ENCODE measurements at places on chromosomes 1 and 21.

- no peak for DNase-seq
Measured at GRCh38 chr21:31115249-31115648, 77.0 kb upstream of the KRTAP19-8 start.

- no peak for DNase-seq
Measured at GRCh38 chr1:228304766-228305395, 97.0 kb downstream of the OBSCN start.

- no peak for DNase-seq
Measured at GRCh38 chr1:44501047-44501890, 96.2 kb downstream of the RNF220 start.

- peak; percentile 73 for DNase-seq
Measured at GRCh38 chr1:236395230-236395946, 1.3 kb downstream of the EDARADD start.

DNA sequence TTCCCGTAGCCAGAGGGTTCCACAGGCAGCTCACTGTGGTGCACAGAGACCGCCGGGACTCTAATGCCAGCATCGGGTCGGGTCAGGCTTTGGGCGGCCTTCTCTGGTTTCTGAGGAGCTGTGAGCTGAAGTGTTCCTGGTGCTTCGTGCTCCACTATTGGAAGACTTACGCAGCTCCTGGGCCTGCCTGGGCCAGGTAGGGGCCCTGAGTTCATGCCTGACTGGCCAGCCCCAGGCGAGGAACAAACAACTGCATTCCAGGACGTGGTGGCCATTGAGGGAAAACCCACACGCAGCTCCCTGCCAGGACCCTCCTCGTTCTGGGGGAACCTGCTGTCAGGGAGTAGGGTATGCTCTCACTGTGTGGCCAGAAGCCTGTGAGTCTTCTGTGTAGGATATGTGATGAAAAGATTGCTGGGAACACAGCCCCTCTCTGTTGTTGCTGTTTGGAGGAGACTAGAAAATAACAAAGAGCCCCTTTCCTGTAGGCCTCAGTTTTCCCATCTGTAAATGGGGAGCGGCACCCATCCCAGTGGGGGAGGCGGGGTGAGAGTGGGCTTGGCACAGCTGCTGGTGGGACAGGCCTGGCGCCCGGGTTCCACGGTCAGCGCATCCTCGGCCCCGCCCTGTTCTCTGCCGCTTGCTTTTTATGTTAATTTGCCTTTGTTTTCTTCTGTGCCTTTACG is 8.4 kb downstream of the RER1 start:
- DNase-seq: no peak

- DNase-seq: no peak
Measured at GRCh38 chr1:175197531-175197930, 5.0 kb upstream of the KIAA0040 start.

DNA sequence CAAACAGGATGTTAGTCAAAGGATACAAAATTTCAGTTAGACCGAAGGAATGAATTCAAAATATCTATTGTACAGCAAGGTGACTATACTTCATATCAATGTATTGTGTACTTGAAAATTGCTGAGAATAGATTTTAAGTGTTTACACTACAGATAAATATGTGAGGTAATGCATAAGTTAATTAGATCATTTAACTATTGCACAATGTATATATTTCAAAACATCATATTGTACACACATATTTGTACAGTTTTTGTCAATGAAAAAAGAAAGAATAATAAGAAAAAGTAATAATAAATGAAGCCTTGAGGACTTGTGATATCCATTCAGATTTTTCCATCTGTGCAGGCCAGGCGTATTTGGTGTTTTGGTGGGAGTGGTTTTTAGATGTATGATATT is 367.4 kb upstream of the SNX7 start:
- DNase-seq: no peak

GRCh38 chr1:110783292-110783918 is 89.5 kb upstream of the CD53 start:
- DNase-seq: peak; percentile 85

DNA sequence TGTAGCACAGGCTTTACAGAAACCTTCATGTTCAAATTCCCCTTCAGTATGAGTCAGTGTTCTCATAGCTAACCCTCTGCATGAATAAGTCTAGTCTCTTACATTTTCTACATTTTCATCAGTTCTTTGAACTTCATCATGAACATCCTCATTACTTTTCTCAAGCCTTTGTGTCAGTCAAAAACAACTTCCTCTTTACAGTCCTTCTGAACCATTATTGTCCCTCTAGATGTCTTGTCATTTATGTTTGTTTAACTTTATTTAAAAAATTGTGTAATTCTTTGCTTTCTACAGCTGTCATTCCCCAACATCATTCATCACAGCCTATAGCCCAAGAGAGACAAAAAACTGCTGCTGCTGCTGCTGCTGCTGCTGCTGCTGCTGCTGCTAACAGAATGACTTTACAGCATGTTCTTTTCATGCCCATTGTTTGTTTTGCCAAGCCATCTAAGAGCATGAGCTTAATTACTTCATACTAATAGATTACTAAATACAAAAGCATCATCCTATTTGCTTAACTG is 133.1 kb downstream of the LRRC40 start:
- no peak for DNase-seq

DNA sequence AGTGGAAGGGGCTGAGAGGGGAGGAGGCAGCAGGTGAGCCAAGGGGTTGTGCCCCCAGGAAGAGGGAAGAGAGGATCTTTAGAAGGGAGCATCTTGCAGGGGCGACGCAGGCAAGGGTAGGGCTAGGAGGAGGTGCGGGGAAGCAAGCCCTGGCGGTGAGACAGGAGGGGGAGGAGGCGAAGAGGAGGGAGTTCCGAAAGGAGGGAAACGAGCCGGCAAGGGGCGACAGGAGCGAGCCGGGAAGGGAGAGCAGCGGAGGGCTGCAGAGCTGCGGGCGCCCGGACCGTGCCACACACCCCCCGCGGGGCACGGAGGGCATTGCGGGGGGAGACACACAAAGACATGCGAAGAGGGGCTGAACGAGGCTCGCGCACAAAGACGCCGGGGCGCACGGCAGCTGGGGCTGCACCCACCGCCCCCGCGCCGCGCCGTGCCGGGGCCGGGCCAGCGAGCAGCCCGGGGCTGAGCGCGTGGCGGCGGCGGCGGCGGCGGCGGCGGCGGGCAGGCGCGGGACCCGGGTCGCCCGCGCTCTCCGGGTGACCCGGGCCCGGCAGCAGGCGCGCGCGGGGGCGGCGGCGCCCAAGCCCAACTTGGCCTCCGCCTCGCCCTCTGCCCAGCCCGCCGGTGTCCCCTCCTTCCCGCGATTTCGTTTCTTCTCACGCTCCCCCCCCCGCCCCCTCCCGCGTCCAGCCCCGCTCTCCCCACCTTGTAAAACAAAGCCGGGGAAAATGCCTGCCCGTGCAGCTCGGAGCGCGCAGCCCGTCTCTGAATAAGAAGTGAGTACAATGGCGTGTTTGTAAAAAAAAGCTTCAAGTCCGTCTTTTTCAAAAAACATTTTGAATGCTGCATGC is at the start of gene KCNK2:
TSS of gene KCNK2 (plus strand) at position 206 of the 851 bp plus-strand sequence. CDS start 649 bp downstream, outside the sequence.
- no peak for DNase-seq

DNA sequence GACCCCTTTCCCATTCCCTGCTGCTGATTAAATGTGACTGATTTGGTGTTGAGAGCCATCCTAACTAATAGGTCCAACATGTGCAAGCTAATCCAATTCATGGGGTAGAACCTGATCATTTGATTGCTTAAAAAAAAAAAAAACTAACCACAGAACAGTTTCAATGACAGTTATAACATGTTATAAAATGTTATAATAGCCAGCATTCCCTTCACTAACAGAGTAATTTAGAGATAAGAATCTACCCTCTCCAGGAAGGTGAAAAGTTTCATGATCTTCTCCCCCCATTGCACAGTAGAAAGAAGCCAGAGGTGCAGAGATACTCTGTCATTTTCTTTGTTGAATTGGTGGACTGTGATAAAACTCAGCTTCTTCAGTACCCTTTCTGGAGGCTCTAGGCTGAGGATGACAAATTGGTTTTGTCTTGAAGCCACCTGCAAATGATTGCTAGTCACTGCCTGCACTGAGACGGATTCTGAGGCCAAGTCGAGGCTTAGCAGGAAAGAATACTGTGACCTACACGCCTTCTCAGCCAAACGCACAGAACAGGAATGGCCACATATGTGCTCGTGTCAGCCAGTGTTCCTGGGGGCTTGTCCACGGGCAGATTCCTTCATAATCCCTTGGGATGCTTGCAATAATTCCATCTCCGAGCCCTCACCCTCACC is 215.7 kb upstream of the IRF2BP2 start:
- DNase-seq: no peak

- no peak for DNase-seq
Measured at GRCh38 chr1:117586747-117587498, 18.9 kb upstream of the TENT5C start.

- DNase-seq: no peak
Measured at GRCh38 chr1:21537932-21538630, 28.9 kb downstream of the ALPL start.

DNA sequence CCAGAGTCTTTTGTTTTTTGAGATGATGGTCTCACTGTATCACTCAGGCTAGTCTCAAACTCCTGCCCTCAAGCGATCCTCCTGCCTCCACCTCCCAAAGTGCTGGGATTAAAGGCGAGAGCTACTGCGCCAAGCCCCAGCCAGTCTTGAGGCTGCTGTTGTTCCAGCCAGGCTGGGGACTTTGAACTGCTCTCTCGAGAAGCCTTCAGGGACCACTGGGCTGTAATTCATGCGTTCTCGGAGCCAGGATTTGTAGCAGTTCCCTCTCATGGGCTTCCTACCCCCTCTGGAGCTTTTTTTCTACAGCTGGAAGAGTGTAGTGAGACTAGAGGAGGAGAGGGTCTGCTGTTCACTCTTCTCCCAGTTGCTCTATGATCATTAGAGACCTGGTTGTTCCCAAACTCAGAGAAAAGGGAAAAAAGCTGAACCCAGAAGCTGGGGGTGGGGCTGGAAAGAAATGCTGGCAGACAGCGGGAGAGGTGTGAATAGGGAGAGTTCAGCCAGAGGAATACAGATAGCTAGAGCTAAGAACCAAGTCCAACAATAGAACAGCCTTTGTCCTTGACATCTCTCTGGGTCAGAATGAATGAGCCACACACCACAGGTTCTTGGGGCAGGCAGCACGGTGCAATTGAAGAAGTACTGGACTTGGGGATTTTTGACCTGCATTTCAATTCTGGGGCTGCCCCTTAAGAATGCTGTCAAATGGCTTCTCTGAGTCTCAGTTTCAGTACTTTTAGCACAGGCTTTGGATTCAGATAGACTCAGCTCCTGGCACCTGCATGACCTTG is 13.2 kb upstream of the SLC41A1 start:
- DNase-seq: no peak

- DNase-seq: no peak
Measured at GRCh38 chr1:241730031-241730430, 78.0 kb downstream of the WDR64 start.

DNA sequence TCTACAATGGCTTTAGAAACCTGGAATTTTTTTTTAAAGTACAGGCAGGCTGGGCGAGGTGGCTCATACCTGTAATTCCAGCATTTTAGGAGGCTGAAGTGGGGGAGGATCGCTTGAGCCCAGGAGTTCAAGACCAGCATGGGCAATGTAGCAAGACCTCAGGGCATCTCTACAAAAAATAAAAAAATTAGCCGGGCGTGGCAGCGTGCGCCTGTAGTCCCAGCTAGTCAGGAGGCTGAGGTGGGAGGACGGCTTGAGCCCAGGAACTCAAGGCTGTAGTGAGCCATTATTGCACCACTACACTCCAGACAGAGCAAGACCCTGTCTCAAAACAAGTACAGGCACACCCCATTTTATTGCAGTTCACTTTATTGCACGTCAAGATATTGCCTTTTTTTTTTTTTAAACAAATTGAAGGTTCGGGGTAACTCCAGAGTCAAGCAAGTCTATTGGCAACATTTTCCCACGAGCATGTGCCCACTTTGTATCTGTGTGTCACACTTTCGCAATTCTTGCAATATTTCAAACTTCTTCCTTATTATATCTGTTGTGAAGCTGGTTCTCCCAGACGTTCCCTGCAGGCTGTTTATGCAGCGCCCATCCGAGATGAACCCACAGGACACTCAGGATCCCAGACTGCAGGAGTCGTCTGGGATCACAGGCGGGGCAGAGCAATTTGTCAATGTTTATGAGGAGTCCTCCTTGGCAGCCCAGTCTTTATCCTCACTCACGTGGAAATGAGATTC is 4.7 kb downstream of the HES2 start:
- DNase-seq: no peak

DNA sequence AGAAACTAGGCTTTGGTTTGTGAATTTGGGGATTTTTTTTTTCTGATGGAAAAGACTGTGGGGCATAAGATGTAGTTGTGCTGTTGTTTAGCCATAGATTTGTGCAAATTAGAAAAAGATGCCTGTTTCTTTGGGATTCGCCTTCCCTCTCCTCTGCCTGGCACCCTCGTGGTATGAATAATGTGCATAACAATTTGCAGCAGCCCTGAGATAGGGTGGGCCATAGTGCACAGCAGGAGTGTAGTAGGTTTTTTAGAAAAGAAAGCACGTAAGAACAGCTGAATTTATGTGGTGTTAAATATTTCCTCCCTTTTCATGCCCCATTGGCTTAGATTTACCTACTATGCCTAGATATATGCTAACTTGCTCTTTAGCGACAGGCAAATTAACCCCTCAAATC is 158.9 kb downstream of the PTGER3 start:
- DNase-seq: no peak

DNA sequence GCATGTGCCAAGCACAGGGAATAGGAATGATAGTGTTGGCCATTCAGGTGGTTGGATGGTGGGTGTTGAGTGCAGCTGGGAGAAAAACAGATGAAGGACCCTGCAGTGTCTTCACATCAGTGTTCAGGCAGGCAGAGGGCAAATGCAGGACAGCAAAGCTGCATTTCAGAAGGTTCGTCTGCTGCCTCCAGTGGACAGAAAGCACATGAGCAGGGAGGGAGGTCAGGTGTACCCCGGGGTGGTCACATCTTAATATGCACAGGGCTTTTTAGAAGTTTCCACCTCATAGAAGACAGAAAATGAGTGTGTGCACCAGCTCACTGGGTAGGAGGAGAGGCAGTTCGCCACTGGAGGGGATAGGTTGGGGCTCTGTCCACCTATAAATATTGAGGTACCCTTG is 184.9 kb downstream of the SLC35F3 start:
- DNase-seq: no peak

DNA sequence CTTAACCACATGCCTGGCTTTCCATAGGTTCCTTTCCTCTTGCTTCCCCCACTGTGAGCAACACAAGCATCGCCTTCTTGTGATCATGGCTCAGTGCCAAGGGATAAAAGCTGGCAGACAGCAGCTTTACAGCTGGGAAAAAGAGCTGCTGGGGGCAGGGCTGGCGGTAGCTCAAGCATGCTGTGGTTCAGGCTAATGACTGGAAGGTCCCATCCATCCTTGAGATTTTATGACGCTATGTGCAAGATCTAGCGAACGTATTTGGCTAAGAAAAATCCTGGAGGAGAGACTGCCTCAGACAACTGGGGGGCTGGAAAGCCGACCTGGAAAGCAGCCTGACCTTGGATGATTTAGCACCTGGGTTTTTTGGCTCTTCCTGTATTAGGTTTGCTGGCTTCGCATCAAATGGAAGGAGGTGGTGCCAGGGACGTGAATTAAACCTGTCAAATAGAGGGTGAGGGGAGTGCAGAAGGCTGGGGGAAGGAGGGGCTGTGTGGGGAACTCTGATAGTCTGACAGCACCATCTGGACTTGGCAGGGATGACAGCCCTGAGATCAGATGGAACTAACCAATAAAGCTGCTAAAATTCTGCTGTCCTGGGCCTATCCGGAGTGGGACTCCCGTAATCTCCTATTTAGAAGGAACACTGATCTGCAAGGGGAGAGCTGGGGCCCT is 34.8 kb downstream of the ZMYND12 start:
- DNase-seq: no peak

GRCh38 chr1:186762653-186763052 is 66.1 kb upstream of the PLA2G4A start:
- DNase-seq: no peak

GRCh38 chr1:143497374-143497747 is 474.4 kb downstream of the FAM72C start:
- DNase-seq: peak; percentile 15
